ENCODE measurements at places on chromosomes 5 and 9.

GRCh38 chr5:11387382-11387781 lies 516.9 kb downstream of the CTNND2 start:
- DNase-seq, result no peak

- DNase-seq, result no peak
Measured at GRCh38 chr9:8012986-8013385, 213.4 kb upstream of the DMAC1 start.

DNA sequence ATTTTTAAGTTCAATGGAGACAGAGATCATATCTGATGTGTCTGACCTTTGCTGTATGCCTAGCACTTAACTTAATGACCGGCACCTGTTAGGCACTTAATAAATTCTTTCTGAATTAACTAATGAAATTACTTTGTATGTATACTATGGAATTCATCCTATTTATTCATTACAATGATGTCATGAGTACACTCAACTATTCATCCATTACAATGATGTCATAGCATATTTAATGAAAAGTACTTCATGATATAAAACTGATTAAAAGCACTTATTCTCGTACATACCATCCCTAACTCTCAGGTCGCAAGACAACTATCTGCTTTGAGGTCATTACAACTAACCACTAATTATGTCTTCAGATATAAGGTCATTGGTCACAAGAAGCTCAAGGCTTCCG lies 1131.6 kb downstream of the DTWD2 start:
- DNase-seq, result no peak

DNA sequence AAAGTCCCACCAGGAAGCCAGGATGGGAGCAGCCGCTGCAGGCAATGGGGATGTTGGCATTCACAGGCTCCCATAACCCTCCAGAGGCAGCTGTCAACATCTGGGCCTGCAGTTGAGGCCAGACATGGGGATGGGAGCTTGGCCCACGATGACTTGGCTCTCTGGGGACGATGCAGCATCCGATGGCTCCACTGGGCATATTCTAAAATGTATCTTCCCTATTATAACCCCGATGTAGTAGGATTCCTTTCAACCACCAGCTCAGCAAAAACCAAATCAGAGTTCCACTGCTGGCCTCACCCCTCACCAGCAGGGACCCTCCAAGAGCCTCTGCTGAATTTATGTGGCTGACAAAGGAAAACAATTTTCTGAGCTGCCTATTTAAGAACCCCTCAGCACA lies 7.1 kb downstream of the SPRY4 start:
- no peak for DNase-seq

GRCh38 chr5:99037668-99038067 lies 108.9 kb upstream of the CHD1 start:
- DNase-seq, result no peak

DNA sequence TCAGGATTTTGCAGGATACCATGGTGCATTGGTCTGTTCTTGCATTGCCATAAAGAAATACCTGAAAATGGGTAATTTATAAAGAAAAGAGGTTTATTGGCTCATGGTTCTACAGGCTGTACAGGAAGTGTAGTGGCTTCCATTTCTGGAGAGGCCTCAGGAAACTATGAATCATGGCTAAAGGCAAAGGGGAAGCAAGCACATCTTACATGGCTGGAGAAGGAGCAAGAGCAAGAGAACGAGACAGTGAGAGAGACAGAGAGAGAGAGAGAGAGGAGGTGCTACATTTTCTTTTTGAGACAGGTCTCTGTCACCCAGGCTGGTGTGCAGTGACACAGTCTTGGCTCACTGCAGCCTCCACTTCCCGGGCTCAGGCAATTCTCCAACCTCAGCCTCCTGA lies 43.9 kb downstream of the P4HA2 start:
- DNase-seq, result no peak

DNA sequence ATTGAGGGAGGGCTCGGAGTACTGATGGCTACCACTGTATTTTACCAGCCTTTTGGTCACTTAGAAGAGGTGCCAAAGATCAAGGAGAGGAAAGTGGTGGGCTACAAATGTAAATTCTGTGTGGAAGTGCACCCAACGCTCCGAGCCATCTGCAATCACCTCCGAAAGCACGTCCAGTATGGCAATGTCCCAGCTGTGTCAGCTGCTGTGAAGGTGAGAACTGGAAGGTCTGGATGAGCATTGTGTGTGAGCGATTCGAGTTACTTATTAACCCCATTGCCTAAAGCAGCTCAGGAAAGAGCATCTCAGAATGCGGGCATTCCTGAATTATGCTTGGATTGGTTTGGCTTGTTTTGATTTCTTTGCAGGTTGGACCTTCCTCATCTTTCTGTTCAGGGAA lies 67.5 kb downstream of the ZNF462 start:
- DNase-seq, result no peak

DNA sequence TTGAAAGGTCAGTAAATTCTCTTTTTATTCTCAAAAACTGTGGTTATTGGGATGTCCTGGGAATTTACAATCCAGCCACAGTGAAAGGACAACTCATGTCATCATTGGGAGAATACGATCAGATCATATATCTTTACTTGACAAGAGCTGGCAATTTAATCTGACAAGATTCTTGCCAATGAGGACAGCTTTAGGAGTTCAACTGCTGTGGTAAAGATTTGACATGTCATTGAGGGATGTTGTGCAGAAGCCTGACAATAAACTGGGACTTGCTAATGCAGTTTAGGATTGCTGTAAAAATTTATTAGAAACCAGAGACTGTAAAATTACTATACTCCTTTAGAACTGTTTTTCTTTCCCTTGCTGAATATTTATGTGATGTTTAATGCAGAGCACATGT lies 1131.0 kb downstream of the MAT2B start:
- no peak for DNase-seq

DNA sequence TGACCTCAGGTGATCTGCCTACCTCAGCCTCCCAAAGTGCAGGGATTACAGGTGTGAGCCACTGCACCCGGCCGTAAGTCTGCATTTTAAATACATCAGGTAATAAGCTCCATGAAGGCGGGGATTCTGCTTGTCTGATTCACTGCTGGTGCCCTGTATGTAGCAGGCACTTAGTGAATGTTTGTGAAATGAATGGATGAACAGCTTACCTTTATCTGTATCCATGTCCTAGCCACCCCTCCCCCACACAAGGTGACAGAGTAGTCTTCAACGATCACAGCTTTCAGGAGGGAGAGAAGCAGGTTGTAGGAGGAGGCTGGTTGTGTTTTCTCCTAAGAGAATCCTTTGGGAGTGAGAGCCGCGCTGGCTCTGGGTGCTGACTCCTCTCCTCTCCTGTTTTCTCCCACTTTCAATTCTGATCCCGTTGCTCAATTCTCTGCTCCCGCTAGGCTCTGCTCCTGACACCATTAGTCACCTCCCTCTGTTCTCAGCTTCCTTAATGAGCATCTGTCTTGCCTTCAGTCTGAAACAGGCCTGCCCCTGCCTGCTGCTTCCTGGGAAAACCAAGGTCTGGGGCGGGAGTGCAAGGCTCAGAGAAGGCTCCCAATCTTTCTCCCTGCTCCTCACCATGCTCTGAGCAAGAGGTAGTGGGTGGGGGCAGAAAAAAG lies 88.8 kb upstream of the CTNNA1 start:
- DNase-seq, result no peak

GRCh38 chr9:20838218-20838617 lies 154.2 kb downstream of the FOCAD start:
- no peak for DNase-seq

GRCh38 chr5:40166802-40167201 lies 512.9 kb upstream of the PTGER4 start:
- DNase-seq, result no peak

DNA sequence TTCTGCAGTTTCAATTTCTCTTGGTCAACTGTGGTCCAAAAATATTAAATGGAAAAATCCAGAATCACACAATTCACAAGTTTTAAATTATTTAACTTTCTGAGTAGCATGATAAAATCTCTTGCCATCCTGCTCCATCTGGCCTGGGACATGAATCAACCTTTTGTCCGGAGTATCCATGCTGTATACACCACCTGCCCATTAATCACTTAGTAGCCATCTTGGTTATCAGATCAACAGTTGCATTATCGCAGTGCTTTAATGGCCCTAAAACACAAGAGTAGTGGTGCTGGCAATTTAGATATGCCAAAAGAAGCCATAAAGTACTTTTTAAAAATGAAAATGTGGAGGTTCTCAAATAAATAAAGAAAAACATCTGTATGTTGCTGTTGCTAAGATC lies 25.3 kb downstream of the EFCAB9 start:
- no peak for DNase-seq

DNA sequence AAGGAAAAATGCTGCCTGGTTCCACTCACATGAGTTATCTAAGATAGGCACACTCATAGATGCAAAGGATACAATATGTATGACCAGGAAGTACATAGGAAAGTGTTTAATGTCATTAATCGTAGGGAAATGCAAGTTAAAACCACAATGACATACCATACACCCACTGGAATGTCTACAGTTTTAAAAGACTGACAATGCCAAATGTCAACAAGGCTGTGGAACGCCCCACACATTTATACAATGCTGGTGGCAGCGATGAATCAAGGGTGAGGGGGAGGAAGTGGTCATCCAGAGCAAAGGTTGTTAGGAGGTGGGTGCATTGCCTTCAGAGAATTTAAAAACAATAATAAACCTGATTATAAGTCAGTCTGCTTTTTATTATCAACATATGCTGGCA lies 437.8 kb downstream of the ARHGEF28 start:
- DNase-seq, result no peak

- no peak for DNase-seq
Measured at GRCh38 chr5:2570586-2570985, 180.9 kb downstream of the IRX2 start.

- DNase-seq, result peak; percentile 35
Measured at GRCh38 chr9:89597711-89598362, 7.0 kb upstream of the GADD45G start.

- DNase-seq, result no peak
Measured at GRCh38 chr9:126217797-126218196, 108.8 kb upstream of the MVB12B start.

DNA sequence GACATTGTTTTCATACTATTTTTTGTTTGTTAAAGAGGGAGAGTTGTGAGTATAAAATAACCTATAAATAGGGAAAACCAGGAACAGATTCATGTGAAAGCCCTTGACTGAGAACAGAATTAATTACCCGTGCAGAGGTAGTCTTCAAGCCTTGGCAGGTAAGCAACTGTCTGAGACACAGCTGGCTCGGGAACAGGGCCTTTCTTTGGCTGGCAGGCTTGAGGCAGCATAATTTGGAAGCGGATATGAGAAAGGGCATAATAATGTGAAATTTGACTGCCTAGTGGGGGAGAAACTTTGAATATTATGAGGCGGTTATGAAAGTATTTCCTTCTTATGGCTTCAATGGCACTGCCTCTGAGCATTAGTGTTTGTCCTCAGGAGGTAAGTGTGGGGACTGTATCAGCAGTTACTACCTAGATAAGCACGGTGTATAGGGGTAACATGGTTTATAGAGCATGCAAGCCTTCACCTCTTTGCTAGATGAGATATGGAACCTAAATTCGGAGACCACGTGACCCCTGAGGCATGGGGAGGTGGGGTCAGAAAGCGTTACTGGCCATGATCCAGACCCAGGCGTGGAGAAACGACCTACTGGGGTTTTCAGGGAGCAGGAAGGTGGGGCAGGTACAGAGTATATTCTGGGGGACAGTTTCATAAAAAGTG lies 210.2 kb upstream of the GAS1 start:
- no peak for DNase-seq

GRCh38 chr9:130299785-130300615 lies 34.4 kb downstream of the HMCN2 start:
- DNase-seq, result no peak

DNA sequence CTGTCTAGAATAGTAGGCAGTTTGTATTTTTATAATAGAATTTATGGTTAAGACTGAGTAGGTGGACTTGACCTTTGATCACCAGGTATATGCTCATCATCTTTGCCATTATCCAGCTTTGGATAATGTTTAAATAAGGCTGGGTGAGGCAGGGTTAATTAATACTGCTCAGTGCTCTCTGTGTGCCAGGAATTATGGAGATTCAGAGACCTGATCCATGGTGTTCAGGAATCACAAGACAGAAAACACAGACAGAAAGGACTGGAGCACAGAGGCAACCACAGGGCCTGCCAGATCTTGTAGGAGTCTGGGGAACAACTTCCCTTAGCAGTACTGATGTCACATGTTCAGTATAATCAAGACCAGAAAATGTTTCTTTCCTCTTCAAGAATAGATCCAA lies 186.3 kb upstream of the ADCY2 start:
- DNase-seq, result no peak

DNA sequence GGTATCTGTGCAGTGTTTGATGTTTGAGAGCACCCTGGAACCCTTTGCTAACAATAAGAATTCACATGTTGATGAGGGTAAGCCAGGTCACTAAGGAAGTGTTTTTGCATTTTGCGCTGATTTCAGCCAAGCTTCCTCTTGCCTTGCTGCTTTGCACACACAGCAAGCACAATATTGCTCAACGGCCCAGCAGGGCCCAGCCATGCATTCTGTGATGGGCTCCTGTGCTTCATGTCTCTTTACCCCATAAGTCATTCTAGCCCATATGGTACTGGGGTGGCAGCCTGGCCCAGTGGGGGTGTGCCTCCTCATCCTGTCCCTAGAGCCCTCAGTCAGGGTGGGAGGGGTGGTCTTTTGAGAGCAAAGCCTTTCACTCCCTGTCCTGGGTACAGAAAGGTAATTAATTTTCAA lies 481.3 kb downstream of the GADD45G start:
- DNase-seq, result no peak

- DNase-seq, result no peak
Measured at GRCh38 chr9:121266906-121267650, 884 bp upstream of the GSN start.

DNA sequence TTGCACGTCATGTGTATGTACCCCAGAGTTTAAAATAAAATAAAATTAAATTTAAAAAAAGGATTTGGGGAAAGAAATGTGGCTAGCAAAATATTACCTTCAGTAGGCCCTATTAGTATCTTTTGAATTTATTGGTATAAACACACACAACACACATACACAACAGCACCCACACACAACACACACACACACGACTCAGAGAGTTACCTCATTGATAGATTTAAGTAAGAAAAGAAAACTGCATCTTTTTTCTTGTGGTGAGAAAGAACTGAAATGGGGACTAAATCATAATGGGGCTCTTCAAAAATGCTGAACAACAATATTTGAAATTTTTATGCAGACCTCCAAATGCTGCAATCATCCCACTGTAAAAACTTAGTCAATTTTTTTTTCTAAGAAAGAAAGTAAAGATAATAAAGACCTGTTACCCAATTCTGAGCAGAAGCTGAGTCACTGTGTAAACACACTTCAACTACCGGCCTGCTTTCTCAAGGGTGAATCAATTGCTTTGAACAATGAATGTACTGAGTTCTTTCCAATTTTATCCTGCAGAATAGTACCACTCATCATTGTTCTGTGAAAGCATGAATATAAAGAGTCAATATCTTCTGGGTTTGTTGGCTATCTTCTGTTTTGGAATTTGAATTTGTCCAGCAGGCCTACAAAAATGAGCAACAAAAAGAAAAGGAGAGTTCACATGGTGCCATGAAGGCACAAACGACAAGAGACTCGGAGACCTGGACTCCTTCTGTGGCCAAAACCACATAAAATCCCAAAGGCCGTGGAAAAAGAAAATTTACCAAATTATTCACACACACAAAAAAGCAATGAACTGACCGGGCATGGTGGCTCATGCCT lies 57.9 kb upstream of the CCNG1 start:
- DNase-seq, result no peak

All from SHP77 treated with DMSO at 0.1 percent for 48 hours (cell line).